Muscle of back (tissue), 13 donors: ENCODE measurements at places on chromosomes 3 and 15. TPM values are rescaled to one million over a fixed set of nuclear protein-coding genes. Genes with fewer than 3 reads are reported as not detected.

DNA sequence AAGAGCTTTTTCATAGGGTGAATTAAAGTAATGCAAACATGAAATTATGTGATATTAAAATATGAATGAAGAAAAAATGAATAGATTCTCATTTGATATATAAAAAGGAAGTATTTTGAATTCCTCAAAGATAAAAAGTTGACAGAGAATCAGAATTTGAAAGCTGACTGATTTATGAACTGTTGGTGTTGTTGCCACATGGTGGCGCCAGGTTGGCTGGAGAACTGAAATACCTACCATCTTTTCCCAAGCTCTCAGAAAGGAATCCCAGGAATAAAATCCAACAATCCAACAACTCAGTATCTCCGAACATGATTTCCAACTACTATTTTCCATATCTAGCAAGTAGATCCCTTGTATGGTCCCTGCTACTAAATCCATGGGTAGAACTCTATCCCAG, 3.1 kb downstream of the MYRIP start:
- no peak for DNase-seq

DNA sequence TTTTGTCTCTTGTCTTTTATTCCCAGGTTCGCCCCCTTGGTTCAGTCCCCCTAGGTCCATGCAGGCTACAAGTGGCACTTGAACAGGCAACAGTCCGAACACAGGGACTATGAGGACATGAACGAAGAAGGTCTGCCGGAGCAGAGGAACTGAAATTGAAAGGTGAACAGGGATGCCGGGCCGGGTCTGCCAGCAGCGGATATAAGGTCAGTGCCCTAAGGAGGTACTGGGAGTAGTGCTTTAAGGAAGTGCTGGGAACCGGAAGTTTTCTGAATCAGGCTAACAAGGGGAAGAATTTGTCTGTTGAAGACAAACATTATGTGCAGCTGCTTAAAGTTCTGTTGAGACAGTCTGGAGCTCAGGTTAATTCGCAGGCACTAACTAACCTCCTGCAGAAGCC, 46.8 kb downstream of the LSM3 start:
- DNase-seq, result no peak

DNA sequence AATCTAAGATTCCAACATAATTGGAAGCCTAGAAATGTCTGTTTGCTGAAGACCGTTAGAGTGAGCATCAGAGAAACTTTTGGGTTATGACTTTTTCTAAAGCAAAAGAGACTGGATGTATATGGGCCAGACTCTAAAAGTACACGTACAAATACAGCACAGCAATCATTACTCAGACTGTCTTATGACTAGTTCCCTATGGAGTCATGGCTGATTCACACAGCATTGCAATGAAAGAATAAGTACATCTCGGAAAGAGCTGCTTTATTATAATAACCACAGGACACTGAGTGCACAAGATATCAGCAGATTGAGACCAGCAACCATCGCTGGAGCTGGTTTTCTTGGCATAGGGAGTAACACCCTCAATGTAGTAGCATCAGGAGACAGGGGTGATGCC, 618.6 kb downstream of the NLGN1 start:
- peak; percentile 51 for DNase-seq

DNA sequence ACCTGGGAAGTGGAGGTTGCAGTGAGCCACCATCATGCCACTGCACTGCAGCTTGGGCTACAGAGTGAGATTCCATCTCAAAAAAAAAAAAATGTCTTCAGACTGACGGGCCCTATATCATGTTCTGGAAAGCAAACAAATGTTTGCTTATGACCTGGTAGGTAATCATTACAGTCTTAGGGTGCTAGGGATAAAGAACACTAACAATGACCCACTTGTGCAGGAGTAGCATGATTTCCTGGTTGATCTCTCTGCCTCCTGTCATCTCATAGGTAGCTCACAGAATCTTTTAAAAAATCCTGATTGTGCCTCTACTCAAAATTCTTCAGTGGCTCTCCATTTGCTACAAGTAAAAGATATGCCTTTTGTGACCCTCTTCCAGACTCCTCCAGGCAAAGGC, 74.5 kb upstream of the TSPAN3 start:
- DNase-seq, result no peak

GRCh38 chr3:38453075-38453912, at the start of gene ACVR2B:
TSS of gene ACVR2B (plus strand) at chr3:38453890. CDS start at chr3:38454323, 433 bp downstream.
- DNase-seq, result peak; percentile 81

Gene TOPBP1
- 35.1 TPM for polyA plus RNA-seq
